ENCODE measurements at places on chromosomes 7 and 10.

DNA sequence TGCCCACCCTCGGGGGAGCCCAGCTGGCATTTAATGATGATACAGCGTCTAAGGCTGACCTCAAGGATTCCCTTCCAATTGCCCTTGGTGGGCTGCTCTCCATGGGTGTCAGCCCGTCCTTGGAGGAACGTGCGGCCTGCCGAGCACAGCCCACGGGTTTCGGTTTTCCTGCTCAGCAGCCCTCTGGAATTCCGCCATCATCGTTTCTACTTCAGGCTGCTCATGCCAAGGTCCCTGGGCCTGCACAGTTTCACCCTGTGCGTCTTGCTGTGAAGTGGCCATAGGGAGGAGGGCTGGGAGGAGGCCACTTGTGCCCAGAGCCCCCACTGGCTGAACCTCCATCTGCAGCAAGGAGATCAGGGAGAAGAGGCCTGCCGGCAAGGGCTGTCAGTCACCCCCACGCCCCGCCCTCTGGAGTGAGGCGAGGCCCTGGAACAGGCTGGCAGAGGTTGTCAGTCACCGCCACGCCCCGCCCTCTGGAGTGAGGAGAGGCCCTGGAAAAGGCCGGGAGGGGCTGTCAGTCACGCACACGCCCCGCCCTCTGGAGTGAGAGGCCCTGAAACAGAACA, 82.8 kb downstream of the CHST15 start:
- no peak for DNase-seq

- DNase-seq, result no peak
Measured at GRCh38 chr10:43679509-43679908, 30.8 kb upstream of the ZNF32 start.

DNA sequence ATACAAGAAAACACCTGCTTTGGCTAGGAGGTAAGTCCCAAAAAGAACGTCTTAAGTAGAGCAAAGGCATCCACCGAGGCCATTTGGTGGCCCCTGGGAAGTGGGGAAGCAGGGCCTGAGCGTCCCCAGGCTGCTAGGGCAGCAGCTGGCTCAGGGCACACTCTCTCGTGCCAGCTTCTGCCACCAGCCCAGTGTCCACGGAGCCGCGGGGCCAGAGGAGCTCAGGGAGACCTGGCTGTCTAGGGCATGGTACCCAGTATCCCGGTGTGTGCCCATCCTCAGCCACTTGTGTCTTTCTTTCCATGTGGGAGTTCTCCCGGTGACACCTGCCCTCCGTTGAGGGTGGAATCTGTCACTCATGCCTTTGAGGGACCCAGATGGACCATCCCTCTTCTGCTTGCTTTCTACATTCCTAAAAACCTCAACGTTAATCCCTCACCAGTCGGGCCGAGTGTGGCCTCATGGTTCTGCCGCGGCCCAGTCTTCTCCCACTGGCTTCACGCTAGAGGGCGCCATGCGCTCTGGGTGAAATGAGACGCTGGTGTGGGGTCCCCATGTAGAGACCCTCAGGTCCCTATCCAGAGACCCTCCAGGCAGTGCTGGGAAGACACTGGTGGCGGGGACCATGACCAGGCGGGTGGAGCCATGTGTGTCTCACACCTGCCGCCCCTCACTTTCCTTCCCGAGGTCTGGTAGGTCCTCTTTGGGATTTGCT, 9.5 kb upstream of the AP5Z1 start:
- no peak for DNase-seq

DNA sequence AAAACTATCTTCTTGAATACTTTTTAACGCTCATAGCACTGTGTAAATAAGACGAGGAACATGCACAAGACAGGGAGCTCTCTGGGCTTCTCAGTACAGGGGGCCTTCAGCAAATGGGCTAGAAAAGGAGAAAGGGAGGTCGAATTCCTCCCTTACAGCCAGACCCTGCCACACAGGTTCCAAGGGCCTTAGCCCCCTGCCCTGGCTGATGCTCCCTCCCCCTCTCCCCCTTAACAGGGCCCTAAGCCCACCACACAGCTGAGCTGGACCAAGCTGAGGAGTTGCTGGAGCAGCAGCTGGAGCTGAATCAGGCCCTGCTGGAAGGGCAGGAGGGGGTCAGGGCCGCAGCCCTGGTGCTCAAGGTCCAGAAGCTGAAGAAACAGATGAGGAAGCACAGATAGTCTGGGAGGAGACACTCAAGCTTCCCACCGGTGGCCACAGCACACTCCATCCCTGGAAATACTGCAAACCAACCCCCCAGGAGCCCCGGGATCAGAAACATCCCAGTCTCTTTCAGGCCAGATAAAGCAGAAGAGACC, 153.9 kb downstream of the SNX13 start:
- no peak for DNase-seq

GRCh38 chr7:37832194-37832593, 16.2 kb upstream of the NME8 start:
- DNase-seq, result no peak

GRCh38 chr7:116949941-116950801, 3.1 kb upstream of the ST7 start:
- DNase-seq, result no peak

DNA sequence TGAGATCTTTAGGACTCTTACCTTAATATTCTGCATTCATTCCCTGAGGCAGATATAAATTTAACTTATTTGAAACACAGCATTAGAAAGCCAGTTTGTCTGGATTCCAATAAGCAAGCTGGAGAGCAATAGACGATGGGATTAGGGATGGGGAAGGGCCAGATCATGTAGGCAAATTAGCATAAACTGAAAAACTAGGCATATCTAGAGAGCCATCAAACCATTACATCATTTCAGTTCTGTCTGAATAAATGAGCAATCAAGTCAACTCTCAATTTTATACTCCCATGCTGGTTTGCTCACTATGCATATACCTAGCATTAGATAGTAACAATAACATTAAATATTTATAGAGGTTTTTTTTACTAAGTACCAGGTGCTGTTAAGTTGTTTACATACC, 583.6 kb upstream of the LRRN3 start:
- no peak for DNase-seq

GRCh38 chr7:116525913-116526861, 1.4 kb downstream of the CAV1 start:
- peak; percentile 40 for DNase-seq

DNA sequence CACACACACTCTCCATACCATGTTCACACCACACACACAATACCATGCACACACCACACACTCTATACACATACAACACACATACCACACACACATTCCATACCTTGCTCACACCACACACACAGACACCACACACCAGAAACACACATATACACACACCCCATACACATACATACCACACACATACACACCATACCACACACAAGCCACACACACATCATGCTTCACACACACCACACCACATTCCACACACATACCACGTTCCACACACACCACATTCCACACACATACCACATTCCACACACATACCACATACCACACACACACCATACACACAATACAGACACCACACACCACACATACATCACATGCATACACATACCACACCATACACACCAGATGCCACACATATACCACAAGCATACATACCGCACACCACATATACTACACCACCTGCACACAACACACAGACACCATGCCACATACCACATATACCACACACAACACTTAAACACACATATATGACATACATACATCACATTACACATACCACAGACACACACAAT, 282.7 kb downstream of the POU6F2 start:
- no peak for DNase-seq

DNA sequence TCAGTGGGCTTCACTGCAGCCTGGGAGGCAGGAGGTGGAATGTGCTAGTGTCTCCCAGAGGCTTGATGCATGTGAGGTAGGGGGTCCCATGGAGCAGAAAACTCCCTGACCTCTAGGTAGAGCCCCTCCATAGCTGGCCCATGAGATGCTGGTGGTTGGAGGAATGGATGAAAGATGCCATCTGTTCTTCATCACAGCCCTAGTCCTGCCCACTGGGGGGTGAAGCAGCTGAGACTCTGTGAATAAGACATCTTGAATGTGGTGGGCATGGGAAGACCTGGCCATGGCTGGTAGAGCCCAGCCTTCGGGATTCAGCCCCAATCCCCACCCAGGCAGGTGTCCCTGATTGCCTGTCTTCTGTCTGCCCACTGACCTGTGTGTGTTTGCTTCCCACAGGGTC, 92.5 kb downstream of the COL13A1 start:
- no peak for DNase-seq

GRCh38 chr7:105764506-105764905, 111.9 kb downstream of the ATXN7L1 start:
- no peak for DNase-seq

DNA sequence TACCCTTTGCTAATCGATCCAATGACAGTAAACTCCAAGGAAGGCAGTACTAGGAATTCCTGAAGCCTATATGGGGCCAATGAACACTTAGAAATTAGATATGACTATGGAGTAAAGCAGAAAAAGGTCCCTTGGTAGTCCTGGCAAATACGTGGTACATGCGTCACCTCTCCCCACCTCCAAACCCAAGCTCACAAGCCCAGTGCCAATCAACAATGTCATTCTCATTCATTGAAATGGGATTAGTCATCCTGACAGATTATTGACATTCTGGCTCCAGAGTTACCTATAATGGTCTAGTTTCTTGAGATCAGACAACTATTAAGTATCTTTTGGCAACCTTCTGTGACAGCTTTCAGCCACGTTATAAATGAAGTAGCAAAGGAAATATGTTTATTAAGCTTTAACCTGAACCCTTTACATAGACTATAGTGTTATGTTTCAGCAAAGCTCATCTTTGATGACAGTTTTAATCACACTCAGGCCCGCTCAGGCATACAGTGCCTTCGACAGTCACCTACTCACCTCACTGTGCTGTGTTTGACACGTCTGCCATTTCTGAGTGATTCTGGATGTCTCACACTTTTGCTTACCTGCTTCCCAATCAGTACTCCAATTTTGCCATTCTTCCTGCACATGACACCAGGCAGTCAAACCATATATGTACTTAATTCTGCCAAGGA, 69.6 kb upstream of the ADO start:
- no peak for DNase-seq

Measured in activated CD4-positive, alpha-beta T cell treated with anti-CD3 and anti-CD28 coated beads, Interleukin-2, amount 50 U/mL, for 4 hours (primary cell).